ENCODE measurements at places on chromosomes 13 and 19.
A peak's percentile ranks its signal among the peaks of the same experiment; 100 is the strongest.

- peaks cover 3% of the 10 kb centered on the region for H3K36me3 ChIP-seq
- H3K4me3 ChIP-seq = no peak overlapping the region
- no peak overlapping the region for H3K27ac ChIP-seq
- peaks cover 42% of the 10 kb centered on the region for H3K27me3 ChIP-seq
- DNase-seq = no peak
Measured at GRCh38 chr13:75479102-75479740, 2.7 kb downstream of the TBC1D4 start.

DNA sequence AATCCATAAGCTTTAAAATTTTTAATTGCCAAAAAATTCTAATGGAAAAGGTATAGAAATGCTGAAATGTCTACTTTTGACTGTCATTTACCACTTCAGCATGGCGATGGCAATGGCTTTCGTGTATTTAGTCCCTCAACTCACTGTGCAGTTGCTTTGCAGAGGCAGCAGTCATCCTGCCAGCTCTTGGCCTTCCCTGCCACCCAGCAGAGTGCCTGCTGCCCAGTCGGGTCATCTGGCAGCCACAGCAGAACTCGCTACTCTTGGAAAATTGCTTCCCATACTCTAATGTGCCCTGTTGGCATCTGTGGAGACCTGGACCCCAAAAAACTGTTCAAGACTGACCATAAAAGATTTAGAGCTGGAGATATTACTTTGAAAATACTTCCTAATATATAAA, 383.2 kb downstream of the UQCRFS1 start:
- H3K4me1 ChIP-seq = no peaks in the 10 kb centered on the region
- no peak for DNase-seq
- H3K4me3 ChIP-seq = no peak overlapping the region
- no peaks in the 10 kb centered on the region for H3K27me3 ChIP-seq
- no peaks in the 10 kb centered on the region for H3K36me3 ChIP-seq

DNA sequence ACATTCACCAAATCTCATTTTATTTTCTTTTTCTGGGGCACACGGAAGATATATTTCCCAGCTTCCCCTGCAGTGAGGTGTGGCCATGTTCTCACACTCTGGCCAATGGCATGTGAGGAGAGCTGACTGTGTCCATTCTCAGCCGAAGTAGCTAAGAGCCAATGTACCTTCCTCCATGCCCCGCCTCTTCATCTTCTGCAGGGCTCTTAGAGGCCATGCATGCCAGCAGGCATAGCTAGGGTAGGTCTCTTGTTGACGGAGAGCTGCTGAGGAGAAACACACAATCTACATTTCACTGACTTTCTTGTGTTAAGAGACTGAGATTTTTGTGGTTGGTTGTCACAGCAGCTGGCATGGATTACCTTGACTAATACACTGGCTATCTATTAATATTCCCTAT, 9.8 kb upstream of the MICU2 start:
- DNase-seq = no peak
- H3K4me1 ChIP-seq = no peaks in the 10 kb centered on the region
- peaks cover 16% of the 10 kb centered on the region for H3K27me3 ChIP-seq
- H3K27ac ChIP-seq = no peak overlapping the region

GRCh38 chr19:16168465-16169081, 4.8 kb downstream of the CIB3 start:
- peak overlapping the region; percentile 49 for H3K27ac ChIP-seq
- no peaks in the 10 kb centered on the region for H3K36me3 ChIP-seq
- no peaks in the 10 kb centered on the region for H3K27me3 ChIP-seq
- DNase-seq = no peak
- peaks cover 8% of the 10 kb centered on the region for H3K4me1 ChIP-seq

- no peak overlapping the region for H3K4me3 ChIP-seq
- H3K27me3 ChIP-seq = no peaks in the 10 kb centered on the region
- no peak for DNase-seq
- no peaks in the 10 kb centered on the region for H3K36me3 ChIP-seq
- no peaks in the 10 kb centered on the region for H3K4me1 ChIP-seq
Measured at GRCh38 chr13:93951108-93951507, 528.4 kb downstream of the DCT start.

DNA sequence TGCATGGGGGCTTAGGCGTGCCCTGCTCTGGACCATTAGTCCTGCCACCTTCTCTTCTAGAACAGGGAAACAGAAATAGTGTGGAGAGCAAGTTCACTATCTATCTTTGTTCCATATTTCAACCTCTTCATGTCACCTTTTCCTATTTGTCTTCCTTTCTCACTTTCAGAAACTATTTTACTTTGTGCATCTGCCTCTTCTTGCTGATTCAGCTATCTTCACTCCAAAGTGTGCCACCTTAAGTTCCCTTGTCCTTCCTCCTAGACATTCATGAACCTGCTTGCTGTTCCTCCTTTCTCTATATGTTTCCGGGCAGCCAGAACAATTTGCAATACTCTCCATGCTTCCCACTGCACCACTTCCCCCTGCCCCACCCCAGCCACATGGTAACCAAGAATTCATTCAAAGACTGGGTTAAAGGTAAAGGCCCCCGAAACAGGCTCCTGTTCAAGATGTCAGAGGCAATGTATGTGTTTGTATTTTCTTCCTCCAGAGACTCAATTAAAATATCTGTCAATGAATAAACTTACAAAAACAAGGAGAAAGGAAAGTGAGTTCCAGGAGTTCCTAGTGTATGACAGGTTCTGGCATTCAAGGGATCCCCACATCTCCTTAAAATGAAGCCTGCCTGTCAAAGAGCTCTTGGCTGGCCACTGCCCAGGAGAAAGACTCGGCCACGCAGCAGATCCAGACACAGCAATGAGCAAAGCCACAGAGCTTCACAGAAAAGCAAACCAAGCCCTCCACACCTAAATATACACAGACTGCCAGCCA, 268.1 kb downstream of the DNAJC15 start:
- DNase-seq = no peak
- no peaks in the 10 kb centered on the region for H3K27me3 ChIP-seq
- no peak overlapping the region for H3K4me3 ChIP-seq
- H3K4me1 ChIP-seq = no peaks in the 10 kb centered on the region

DNA sequence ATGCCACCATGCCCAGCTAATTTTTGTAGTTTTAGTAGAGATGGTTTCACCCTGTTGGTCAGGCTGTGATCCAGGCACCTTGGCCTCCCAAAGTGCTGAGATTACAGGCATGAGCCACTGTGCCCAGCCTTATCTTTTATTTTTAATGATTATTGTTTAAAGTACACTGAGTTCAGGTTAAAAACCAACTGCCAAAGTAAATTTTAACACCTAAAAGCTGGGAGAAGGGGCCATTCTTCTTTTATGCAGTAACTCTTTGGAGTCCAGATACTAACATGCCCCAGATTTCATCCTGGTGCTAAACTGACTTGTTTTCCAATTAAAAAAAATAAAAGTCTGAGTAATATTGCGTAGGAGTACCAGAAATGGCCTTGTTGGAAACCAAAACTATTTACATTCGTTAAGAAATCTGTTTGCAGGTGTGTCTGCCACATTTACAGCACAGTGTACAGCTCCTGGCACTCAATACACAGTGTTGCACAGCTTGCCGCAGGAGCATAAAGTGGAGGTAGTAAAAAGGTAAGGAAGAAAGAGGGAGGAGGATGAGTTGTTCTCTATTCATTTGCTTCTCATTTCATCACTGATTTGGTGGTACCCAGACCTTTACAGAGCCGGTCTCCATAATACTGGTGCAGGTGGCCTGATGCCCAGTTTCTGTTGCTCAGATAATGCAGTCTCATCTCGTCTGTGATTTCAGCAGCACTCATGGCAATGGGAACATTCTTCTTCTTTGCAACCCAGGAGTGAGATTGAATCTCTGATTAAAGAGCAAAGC, 108.9 kb downstream of the PCCA start:
- H3K4me3 ChIP-seq = no peak overlapping the region
- no peak overlapping the region for H3K27ac ChIP-seq
- DNase-seq = no peak
- H3K36me3 ChIP-seq = no peaks in the 10 kb centered on the region
- H3K4me1 ChIP-seq = peaks cover 2% of the 10 kb centered on the region
- no peaks in the 10 kb centered on the region for H3K27me3 ChIP-seq

GRCh38 chr19:18348171-18348570, 7.8 kb downstream of the PGPEP1 start:
- no peak for DNase-seq
- peaks cover 7% of the 10 kb centered on the region for H3K36me3 ChIP-seq
- H3K27ac ChIP-seq = peak overlapping the region; percentile 2

GRCh38 chr13:83325125-83325853, 557.0 kb downstream of the SLITRK1 start:
- H3K36me3 ChIP-seq = no peaks in the 10 kb centered on the region
- no peak overlapping the region for H3K4me3 ChIP-seq
- no peak for DNase-seq

GRCh38 chr13:20230913-20231838, 943 bp downstream of the GJB6 start:
- peak overlapping the region; percentile 78 for H3K4me3 ChIP-seq
- peak overlapping the region; percentile 76 for H3K27ac ChIP-seq
- H3K4me1 ChIP-seq = peaks cover 10% of the 10 kb centered on the region
- no peaks in the 10 kb centered on the region for H3K36me3 ChIP-seq

DNA sequence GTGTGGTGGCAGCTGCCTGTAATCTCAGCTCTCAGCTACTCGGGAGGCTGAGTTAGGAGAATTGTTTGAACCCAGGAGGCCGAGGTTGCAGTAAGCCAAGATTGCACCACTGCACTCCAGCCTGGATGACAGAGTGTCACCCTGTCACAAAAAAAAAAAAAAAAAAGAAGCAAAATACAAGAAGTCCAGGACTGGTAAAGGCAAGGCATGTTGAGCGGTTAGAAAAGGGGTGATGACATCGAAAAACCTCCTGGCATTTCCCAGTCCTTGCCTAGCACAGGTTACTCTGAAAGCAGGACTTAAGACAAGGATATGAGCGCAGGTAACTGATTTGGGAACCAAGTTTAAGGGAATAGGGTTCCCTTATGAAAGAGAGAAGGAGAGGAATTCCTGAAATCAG, 2.5 kb upstream of the LILRB4 start:
- no peak overlapping the region for H3K27ac ChIP-seq
- no peaks in the 10 kb centered on the region for H3K36me3 ChIP-seq
- no peak overlapping the region for H3K4me3 ChIP-seq
- no peak for DNase-seq

- H3K4me1 ChIP-seq = no peaks in the 10 kb centered on the region
- H3K36me3 ChIP-seq = no peaks in the 10 kb centered on the region
- no peak for DNase-seq
- H3K27me3 ChIP-seq = peaks cover 2% of the 10 kb centered on the region
Measured at GRCh38 chr19:31498781-31499180, 149.5 kb upstream of the TSHZ3 start.

GRCh38 chr19:56692206-56692895, 20.8 kb upstream of the ZNF835 start:
- H3K4me1 ChIP-seq = no peaks in the 10 kb centered on the region
- no peak overlapping the region for H3K27ac ChIP-seq
- DNase-seq = no peak
- no peaks in the 10 kb centered on the region for H3K27me3 ChIP-seq
- no peak overlapping the region for H3K4me3 ChIP-seq

- no peak overlapping the region for H3K27ac ChIP-seq
- H3K4me3 ChIP-seq = no peak overlapping the region
- DNase-seq = no peak
- H3K27me3 ChIP-seq = no peaks in the 10 kb centered on the region
- no peaks in the 10 kb centered on the region for H3K4me1 ChIP-seq
Measured at GRCh38 chr13:107680115-107680514, 535.2 kb downstream of the LIG4 start.

DNA sequence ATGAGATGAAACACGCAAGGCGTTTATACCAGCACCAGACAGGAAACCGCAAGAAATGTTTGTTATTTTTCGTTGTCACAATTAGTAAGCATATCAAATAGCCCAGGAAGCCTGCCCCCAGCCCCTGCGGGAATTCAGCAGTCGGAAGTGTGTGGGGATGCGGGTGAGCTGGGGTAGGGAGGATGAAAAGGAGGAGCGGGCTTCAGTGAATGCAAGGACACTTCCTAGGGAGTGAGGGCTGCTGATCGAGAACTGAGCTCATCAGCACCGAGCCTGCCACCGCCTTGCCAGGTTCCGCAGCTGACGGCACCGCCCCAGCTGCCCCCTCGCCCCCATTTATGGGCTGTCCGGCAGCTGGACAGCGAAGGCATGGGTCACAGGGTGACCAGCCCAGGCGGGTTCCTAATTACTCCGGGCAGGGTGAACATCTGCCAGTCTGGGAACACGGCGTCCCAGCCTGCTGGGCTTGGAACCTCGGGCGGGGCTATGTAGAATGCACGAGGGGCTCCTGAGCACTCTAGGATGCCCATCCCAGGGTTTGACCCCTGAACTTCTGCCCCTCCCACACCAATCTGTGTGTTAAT, 1.6 kb upstream of the BEST2 start:
- no peak for DNase-seq
- no peak overlapping the region for H3K27ac ChIP-seq
- no peaks in the 10 kb centered on the region for H3K4me1 ChIP-seq
- H3K36me3 ChIP-seq = peaks cover 26% of the 10 kb centered on the region
- H3K27me3 ChIP-seq = peaks cover 24% of the 10 kb centered on the region

- peaks cover 95% of the 10 kb centered on the region for H3K4me1 ChIP-seq
- H3K27me3 ChIP-seq = no peaks in the 10 kb centered on the region
- H3K36me3 ChIP-seq = peaks cover 4% of the 10 kb centered on the region
- peak overlapping the region; percentile 75 for H3K27ac ChIP-seq
- peak overlapping the region; percentile 26 for H3K4me3 ChIP-seq
Measured at GRCh38 chr19:15288146-15288963, 44.0 kb downstream of the BRD4 start.

DNA sequence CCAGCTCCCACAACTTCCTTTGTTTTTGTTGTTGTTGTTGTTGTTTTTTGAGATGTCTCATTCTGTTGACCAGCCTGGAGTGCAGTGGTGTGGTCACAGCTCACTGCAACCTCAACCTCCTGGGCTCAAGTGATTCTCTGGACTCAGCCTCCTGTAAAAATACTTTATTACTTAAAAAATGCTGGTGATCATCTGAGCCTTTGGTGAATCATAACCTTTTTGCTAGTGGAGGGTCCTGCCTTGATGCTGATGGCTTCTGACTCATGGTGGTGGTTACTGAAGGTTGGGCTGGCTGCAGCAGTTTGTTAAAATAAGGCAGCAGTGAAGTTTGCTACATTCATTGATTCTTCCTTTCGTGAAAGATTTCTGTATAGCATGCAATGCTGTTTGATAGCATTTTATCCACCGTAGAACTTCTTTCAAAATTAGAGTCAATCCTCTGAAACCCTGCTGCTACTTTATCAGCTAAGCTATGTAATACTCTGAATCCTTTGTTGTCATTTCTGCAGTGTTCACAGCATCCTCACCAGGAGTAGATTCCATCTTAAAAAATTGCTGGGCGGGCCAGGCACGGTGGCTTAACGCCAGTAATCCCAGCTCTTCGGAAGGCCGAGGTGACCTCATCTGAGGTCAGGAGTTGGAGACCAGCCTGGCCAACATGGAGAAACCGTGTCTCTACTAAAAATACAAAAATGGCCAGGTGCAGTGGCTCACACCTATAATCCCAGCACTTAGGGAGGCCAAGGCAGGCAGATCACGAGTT, 18.0 kb downstream of the ARHGAP35 start:
- no peak overlapping the region for H3K27ac ChIP-seq
- no peaks in the 10 kb centered on the region for H3K27me3 ChIP-seq
- H3K4me1 ChIP-seq = peaks cover 13% of the 10 kb centered on the region

Data from activated CD8-positive, alpha-beta T cell treated with anti-CD3 and anti-CD28 coated beads for 36 hours (primary cell).